ENCODE measurements at places on chromosomes 7 and 10.

GRCh38 chr7:142913051-142913450, 20.5 kb downstream of the TRPV5 start:
- no peak for DNase-seq

DNA sequence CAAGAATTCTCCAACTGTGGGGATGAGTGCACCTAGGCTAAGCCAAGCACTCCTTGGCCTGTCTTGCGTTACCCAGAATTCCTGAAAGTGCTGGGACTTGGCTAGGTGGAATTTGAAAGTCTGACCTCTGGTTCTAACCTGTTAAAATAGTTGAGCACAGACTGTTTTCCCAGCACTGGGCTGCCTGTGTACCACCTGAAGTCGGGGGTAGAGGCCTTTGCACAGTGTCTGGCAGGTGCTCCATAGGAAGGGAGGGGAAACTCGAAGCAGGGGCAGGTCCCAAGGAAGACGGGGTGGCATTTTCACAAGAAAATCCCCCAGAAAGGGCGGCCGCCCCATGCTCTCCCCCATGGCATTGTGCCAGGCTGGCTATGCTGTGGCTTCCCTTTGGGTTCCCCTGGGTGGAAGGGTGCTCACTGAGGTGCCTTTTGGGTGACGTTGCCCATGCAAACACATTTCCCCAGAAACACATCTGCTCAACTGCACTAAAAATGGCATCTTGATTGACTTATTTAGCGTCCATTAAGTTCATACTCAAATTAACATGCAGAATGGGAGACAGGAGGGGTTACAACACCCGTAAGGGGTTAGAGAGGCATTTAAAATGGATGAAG, 62.9 kb downstream of the SYPL1 start:
- no peak for DNase-seq

DNA sequence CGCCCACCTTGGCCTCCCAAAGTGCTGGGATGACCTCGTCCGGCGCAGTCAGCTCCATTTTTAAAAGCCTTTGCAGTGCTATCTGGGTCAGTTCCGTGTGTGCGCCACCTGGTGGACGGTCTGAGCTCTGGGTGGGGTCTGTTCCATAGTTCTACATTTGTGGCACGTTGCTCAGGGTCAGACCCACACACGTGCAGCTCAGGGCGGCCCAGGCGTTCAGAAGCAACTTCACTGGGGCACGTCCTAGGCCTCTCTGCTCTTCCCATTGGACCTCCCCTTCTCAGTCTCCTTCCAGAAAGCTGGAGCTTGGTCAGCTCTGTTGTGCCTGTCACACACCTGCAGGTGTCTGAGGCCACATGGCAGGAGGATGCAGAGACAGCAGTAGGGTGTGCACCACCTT, 137.9 kb downstream of the DNAJB6 start:
- no peak for DNase-seq

DNA sequence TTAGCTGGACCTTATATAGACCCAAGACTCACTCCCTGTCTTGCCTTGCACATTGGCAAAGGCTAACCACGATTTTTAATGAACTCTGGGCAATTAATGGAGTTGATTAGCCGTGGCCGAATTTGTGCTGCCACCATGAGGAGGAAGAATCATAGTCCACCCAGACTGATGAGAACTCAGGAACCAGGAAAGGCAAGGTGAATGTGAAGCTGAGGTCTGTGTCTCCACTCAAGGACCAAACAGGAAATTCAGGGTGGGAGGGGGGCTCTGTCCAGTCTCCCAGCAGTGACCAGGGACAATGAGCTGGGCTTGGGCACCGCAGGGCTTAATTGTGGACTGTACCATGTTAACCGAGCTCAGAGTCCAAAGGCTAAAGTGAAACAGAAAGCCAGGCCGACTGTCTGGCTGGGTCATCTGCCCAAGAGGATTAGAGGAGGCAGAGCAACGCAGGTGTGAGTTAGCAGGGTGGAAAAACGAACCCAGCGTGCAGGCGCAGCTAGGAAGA, 127.0 kb upstream of the JCAD start:
- DNase-seq: no peak

DNA sequence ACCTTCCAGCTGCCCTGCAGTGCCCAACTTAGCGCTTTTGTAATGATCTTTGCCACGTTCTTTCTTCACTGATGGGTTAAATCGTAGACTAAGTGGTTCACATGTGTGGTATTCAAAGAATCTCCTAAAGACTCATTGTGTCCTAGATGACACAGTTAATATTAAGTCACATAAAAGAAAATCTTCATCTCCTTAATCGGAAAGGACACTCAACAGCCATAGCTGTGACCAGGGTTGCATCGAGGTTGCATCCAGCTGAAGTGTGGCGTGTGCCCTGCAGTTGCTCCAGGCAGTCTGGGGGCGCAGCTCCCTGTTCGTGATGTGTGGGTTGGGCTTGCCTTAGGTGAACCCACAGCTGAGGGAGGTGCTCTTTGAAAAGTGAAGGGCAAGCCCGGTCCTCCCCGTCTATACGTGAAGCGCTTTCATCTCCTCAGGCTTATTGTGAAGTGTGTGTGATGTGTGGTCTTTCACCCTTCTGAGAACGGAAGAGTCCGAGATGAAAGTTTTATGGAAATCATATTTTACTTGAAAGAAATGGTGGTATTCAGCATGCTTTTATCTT, 122.7 kb downstream of the TRRAP start:
- no peak for DNase-seq

GRCh38 chr7:149220534-149220933, 18.9 kb upstream of the ZNF212 start:
- DNase-seq: no peak

DNA sequence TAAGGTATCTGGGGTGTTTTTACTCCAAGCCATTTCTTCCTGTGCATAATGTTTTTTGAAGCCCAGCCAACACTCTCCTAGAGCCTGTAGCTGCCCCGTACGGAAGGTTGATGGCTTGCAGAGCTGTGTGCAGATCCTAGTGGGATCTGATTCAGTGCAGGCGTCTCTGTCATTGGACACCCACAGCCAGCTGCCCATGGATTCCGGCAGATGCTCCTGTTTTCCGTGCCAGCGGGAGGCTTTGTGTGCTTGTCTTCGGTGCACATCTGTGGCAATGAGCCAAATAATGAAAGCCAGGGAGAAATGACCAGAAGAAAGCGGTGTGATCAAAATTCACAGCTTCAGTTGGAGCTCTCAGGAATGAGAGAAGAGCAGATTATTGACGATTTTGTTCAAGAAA, 426.4 kb downstream of the TYW1 start:
- DNase-seq: peak; percentile 83

DNA sequence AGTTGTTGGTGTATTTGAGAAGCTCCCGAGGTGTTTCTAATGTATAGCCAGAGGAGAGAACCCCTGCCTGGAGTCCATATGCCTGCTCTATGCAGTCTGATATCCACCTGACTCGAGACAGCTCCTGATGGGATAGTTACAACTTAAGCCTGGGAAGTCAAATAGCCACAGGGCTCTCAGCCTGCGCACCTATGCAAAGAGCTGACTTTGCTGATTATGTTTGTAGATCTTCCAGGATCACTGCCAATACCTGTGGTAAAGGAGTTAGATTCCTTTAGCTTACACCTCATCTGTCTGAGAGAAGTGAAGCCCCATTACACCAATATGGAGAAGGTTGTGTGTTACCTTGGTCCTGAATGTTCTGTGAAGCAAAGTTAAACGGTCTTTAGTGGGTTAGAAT, 1063.3 kb downstream of the NRG3 start:
- no peak for DNase-seq

DNA sequence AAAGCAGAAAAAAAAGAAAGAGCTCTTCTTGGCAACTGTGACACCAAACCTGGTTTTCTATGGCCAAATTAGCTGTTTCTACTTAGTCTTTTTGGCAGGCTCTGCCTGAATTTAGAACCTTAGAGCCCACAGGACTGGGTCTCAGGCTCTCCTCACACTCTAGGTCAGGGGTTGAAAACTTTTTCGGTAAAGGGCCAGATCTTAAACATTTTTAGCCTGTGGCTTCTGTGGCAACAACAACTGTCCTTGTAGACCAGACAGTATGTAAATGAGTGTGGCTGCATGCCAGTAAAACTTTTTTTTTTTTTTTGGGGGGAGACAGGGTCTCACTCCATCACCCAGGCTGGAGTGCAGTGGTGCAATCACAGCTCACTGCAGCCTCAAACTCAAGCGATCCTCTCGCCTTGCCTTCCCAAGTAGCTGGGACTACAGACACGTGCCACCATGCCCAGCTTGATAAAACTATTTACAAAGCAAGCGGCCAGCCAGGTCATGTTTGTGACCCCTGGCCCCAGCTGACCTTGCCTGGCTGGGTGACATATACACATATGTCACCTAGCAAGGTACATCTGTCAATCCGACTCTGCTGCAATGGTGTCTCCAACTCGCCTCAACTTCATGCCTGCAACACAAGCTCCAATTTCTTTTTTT, 17.4 kb downstream of the KPNA7 start:
- DNase-seq: no peak

GRCh38 chr10:19876570-19876969, 60.3 kb downstream of the PLXDC2 start:
- no peak for DNase-seq

- DNase-seq: peak; percentile 62
These were observed 1.3 kb upstream of the RET start for GRCh38 chr10:43075612-43076003.

DNA sequence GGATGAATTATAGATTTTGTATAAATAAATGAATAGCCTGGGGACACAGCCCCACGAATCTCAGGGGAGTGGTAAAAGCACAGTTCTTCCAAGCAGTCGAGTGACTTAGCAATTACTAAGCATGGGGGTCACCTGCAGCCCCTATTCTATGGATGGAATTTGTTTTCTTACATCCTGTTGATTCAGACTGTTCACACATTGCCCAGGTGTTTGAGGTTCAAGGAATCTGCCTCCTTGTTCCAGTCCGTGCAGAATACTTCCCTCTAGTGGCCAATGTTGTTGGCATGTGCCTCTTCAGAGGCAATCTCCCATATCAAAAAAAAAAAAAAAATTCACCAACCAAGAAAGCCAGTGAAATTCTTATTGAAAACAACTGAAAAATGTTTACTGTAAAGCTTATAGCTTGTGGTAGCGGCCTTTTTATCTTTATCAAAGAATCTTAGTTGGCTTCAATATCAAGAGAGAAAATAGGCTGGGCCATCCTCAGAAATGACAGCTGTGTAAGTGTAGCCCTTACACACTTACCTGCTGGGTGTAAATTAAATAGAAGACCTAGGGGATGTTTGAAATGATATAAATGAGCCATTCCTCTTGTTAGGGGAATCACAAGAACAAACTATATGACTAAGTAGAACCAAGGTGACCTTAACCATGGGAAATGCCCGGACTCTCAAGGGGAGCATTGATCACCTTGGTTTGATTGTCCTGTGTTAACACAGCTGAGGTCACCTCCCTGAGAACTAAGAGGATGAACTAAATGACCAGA, 7.8 kb downstream of the LIPM start:
- peak; percentile 65 for DNase-seq

DNA sequence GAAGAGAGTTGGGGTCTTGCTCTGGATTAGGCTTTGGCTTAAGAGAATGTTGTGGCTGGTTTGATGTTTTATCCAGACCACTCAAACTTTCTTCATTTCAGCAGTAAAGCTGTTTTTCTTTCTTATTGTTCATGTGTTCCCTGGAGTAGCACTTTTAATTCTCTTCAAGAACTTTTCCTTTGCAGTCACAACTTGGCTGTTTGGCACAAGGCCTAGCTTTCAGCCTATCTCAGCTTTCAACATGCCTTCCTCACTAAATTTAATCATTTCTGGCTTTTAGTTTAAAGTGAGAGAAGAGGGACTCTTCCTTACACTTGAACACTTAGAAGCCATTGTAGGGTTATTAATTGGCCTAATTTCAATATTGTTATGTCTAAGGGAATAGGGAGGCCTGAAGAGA, 18.1 kb downstream of the CCDC126 start:
- DNase-seq: no peak

DNA sequence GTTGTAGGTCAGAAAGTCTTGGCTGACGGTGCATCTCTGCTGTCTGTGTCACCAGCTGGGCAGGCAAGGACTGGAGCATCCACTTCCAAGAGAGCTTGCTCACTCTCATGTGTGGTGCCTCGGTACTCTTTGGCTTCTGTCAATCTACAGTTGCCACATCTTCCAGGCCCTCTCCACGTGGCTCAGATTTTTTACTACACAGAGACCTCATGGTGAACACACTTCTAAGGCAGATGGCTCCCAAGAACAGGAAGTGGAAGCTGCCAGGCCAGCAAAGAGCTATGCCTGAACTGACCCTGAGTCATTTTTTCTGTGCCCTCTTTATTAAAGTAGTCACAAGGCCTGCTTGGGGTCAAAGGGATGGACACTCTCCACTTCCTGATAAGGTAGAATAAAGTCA, 351.5 kb upstream of the AUTS2 start:
- no peak for DNase-seq

DNA sequence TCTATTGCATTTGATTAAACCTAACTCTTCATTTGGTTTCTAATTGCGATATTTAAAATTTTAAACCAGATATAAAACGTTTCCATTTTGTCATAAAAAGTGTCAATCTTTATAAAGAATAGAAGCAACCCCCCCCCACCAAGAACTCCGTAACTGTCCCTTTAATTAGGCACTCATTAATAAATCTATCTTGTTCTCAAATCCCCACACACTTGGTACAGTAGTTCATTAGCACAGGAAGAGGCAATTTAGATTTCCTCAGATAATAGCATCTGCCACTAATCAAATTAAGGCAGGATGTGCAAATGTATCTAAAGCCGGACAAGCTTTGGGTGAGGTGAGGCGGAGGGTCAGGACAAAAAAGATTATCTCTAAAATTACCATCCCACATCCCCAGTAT, 1143.3 kb upstream of the AUTS2 start:
- no peak for DNase-seq

DNA sequence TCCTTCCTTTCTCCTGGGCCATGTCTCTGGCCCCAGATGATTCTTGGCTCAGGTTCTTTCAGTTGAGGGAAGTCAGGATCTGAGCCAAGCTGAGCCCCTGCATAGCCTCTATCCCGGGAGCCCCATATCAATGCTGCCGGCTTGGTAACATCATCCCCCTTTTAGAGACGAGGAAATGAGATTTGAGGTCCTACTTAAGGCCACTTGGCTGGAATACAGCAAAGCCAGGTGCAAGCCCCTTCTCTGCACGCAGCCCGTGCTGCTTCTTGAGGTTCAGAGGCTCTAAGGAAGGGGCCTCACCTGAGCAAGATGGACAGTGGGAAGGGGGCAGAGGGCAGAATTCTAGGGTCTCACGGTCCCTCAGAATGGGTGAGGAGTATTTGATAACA, 2.4 kb upstream of the IRF5 start:
- DNase-seq: no peak

GRCh38 chr7:74495112-74496086, 41.7 kb downstream of the GTF2IRD1 start:
- DNase-seq: no peak

- DNase-seq: no peak
These were observed 28.0 kb upstream of the HABP2 start for GRCh38 chr10:113524539-113525490.

- DNase-seq: no peak
These were observed 53.5 kb downstream of the TRIL start for GRCh38 chr7:28904578-28905048.

DNA sequence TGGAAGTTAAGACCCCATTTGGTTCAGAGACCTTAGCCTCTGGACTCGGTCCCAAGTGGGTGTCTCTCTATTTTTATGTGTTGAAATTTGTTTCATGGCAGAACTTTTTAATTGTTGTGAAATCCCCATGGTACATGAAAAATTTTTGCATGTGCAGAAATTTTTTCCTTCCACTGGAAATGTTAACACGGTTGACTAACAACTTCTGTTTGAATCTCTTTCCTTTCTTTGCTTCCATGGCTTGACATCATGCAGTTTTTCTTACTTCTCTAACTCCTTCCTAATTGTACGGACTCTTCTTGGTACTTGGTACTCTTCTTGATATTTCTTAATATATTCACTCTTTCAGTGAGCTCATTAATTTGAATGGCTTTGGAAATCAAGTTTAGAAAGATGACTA, 18.3 kb downstream of the MDFIC start:
- no peak for DNase-seq
